ENCODE measurements at places on chromosomes 4 and X.

GRCh38 chrX:152632445-152633097 is 5.1 kb upstream of the GABRQ start:
- DNase-seq = no peak

GRCh38 chr4:78667325-78667724 is 108.8 kb upstream of the BMP2K start:
- DNase-seq = no peak

GRCh38 chrX:24428516-24428915 is 36.6 kb upstream of the PDK3 start:
- no peak for DNase-seq

DNA sequence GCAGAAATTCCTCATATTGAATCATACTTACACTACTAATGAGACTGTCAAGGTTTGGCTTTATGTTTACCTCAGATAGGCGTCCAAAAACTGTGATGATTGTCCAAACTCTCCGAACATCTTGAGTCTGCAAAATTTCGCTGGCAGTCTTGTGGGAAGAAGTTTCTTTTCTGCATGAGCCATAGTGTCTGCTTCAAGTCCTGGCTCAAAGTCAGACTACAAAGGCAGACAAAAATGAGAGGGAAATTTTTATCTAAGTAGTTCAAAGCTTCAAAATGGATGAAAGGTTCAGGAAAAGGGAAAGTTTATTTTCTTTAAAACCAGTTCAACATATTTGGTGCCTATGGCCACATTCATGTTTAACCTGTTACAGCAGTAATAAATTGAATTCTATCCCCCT is 40.7 kb downstream of the PALLD start:
- DNase-seq = no peak

DNA sequence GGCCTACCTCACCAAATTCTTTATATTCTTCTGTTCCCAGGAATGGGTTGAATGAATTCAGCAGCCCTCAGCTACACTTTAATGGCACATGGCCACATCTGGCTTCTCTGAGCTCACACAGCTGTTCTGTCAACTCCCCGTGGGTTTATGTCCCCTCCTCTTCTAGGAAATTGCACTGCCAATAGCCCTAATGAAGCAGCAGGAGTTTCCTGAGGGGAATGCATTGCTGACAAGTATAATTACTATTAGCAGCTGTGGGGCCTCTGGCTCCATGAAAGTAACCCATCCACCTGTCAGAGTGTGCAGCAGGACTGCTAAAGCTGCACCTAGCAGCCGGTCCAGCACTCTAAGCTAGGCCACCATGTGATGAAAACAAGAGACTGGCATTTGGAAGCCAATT is 50.3 kb downstream of the FTHL17 start:
- DNase-seq = no peak

DNA sequence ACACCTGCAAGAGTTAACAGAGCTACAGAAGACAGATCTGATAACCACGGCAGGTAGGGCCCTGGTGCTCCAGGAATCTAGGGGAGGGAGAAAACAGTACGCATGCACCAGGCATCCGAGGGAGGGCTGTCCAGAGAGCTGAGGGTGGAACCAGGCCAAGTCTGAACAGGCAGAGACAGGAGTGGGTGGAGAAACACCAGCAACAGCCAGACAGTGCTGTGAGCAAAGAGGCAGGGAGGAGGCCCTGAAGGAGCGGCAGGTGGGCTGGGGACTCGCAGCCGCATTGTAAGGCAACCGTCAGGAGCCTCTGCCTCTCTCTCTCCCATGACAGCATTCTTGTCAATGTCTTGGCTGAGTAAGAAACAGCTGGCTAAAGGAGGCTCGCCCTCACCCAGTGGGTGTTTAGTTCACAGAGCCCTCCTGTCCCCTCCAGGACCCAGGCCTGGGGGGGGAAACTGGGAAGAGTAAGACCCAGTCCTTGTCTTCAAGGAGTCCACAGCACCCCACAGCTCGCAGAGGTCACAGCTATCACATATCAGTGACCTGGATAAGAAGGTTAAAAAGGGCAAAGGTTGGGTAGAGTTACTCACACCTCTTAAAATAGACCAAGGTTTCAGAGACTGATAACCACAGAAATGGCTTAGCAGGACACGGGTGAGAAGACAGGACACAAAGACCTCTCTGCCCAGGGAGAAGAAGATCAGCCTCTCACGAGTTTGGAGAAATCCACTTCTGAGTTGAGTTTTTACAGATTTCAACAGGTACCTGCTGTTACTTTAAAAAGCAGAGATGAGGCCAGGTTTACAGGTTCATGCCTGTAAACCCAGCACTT is 10.5 kb downstream of the ACSL1 start:
- no peak for DNase-seq

- DNase-seq = no peak
Observed at GRCh38 chr4:85028910-85029309, 62.4 kb upstream of the WDFY3 start.
